Left ventricle myocardium superior (tissue), 1 donor: ENCODE measurements at places on chromosomes 2 and 18. TPM values are rescaled to one million over a fixed set of nuclear protein-coding genes. Genes with fewer than 3 reads are reported as not detected.

The DSG1 gene
- total RNA-seq: 0.77 TPM

The SAG gene
- not detected for total RNA-seq

The NPHP1 gene
- total RNA-seq: 4.1 TPM

DNA sequence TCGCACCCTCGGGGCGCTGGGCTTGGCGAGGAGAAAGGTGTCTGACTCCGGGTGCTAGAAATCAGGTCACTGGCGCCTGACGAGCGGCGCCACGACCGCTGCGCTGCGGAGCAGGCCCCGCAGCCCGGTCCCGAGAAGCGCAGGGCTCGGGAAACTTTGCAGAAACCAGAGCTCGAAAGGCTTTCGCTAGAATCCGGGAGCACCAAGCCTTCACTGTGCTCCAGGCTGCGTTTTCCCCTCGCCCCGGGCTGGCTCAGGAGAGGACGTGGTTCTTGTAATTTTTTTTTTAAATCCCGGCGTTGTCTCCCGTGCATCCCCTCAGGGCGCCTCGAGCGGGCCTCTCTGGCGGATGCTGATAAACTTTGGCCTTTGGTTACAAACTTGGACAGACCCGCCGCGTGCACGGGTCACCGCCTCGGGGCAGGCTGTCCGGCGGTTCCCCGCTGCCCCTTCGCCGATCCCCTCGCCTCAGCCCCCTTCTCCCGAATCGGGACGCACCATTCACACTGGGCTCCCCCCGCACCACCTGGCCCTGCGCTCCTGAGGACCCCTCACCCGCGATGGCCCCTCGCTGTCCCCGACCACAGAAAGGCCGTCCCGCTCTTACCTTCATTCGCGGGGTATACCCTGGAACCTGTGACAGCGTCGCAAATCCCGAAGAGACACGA is 419 bp downstream of the EPHA4 start:
- peak; percentile 57 for DNase-seq

The HOXD11 gene
- total RNA-seq: not detected

GRCh38 chr2:9779596-9780264 is 63.5 kb upstream of the TAF1B start:
- peak; percentile 17 for DNase-seq

DNA sequence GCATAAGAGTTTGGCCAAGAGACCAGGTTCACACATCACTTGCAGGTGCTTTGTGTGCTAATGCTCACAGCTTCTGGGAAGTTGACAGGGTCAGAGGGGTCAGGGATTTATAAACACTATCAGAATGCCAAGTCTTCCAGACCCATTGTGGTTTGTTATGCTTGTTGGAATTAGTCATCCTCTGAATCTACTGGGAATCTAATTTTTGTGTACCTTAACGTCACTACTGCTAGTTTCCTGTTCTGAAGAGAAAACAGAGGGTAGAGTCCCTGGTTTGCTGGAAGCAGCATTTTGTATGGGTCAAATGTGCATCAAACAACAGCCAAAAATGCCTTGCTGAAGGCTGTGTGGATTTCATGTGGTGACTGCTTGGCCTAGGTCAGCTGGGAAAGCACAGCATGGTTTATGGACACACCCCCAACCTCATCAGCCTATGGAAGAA is 33.3 kb downstream of the ANTXR1 start:
- DNase-seq: no peak

DNA sequence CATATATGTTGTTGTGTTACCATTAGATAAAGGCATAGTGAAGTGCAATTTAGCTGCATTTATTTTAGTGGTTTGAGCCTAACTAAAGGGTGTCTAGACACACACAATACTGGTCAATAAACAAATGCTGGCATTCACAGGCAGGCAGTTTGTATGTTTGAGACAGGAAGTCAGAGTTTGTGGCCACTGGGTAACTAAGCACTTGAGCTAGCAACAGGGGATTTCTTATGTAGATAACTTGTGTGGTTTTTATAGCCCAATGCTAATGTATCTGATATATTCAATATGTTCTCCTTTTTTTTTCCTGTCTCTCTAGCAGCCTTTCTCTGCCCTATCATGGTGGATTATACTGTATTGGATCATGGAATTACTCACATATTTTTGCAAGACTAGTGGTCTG is 38.1 kb downstream of the LRRTM4 start:
- no peak for DNase-seq

DNA sequence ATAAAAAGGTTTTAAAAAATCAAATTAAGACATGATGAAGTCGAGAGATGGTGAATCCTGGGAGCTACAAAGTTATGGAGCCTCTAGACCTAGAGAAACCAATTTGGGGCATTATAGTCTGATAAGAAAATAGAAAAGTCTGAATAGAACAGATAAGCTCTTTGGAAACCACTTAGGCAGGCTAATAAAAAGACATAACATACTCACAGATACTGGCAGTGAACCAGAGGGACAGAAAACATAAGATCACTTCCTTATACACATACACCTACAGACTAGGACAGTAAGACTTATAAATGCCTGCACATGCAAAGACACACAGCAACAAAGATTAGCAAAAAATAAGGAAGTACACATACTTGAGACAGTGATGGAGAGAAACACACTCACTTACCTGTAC is 20.0 kb downstream of the SMC6 start:
- DNase-seq: no peak

The PXDN gene
- total RNA-seq: 18.5 TPM

- no peak for DNase-seq
Observed at GRCh38 chr18:36757081-36757480, 71.7 kb downstream of the TPGS2 start.

The APLF gene
- total RNA-seq: 3.9 TPM

The ZSWIM2 gene
- total RNA-seq: not detected

- DNase-seq: peak; percentile 39
Observed at GRCh38 chr2:216884347-216884746, 24.5 kb upstream of the TNP1 start.

DNA sequence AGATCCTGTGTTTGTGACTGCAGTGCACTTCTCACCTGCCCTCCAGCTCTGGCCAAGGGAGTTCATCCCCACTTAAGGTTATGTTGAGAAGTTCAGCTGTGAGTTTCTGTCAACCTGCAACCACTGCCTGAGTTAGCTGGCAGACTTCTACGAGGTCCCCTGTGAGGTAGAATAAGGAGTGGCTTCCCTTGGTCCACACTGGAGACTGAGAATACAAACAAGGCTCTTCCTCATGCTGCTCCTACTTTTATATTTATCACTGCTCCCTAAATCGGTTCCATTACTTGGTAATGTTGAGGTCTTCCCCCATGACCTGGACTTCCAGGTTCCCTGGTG is 353.2 kb upstream of the CWC22 start:
- DNase-seq: no peak

DNA sequence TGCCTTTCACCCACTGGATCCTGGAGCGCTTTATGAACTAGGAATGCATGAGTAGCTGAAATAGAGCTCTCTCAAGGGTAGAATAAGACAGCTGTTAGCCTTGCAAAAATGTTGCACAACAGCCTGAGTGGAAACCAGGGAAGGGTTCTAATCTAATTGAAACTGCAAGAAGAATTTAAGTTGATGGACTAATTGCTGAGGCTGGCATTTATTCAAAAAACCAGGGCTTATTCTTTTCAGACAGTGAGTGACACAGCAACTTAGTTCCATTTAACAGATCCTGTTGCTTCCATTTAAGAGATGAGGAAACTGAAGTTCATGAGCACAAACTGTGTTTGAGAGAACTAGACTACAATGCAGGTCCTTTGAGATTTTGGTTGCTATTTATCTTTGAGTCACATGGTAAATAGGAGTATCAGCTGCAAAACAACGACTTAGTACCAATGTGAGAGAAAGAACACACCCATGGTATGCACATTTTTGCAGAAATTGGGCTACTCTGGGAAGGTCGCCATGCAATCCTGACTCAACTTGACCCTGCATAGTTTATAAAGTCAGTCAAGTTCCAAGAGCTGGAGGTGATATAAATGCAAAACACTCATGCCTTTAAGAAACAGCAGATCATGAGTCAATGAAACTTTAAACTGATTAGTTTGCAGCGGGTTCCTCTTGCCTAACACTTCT is 76.4 kb upstream of the PARD3B start:
- no peak for DNase-seq
